ENCODE measurements at places on chromosomes 5 and 9.

GRCh38 chr5:43560128-43560527 is 3.3 kb upstream of the PAIP1 start:
- DNase-seq = no peak

GRCh38 chr5:130985776-130986175 is 179.3 kb downstream of the HINT1 start:
- no peak for DNase-seq

- no peak for DNase-seq
Measured at GRCh38 chr5:157324237-157324636, 58.3 kb downstream of the CYFIP2 start.

DNA sequence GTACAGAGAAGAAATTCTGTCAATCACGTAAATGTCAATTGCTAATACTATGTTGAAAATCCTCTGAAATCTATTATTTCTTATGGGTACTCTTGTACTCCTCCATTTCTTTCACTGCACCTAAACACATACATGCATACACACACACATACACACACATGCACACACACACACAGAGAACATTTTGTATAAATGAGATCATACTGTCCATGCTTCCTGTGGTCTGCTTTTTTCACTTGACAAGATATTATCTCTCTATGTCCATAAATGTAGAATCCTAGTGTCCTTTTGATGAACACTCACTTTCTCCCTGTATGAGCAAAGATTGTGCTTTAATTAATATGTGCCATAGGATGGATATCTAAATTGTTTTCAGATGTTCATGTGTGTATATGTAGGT is 32.7 kb upstream of the TLR4 start:
- DNase-seq = no peak

DNA sequence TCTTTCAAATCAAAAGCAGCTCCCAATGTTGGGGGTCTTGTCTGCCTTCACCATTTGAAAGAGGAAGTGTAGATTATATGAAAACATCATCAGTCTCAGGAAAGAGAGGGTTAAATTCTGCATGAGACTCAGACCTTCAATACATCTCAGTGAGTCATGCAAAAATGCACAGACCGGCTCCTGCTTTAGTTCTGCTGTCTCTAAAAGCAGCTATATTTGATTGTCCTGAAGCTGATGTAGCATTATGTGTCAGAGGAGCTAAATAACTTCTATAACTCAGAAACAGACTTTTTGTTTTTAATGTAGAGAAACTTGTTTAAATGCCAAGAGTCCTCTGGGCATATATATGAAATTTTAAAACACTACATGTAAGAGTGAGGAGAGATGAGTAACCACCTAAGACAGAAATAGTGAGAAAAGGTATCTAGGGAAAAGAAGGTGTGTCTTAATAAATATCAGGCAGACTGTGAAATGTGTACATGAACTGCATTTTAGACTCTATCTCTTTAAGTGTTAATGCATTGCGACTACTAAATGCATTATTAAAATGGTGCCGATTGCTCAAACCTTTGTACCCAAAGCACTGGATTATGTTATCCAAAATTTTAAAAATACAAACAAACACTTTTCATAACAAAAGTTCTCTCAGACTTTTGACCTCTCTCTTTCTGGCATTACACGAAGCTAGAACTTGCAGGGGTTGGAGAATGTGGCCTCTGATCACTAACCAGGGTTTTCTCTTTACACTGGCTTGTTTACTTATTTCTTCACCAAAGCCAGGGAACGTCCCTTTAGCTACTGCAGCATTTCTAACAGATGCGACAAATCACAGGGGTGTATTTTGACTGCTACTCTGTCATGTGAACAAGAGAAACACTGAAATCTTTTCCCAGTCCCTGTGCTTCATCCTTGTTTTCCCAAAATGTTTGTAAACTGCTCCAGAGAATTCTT is 302.3 kb downstream of the ARL15 start:
- DNase-seq = no peak

DNA sequence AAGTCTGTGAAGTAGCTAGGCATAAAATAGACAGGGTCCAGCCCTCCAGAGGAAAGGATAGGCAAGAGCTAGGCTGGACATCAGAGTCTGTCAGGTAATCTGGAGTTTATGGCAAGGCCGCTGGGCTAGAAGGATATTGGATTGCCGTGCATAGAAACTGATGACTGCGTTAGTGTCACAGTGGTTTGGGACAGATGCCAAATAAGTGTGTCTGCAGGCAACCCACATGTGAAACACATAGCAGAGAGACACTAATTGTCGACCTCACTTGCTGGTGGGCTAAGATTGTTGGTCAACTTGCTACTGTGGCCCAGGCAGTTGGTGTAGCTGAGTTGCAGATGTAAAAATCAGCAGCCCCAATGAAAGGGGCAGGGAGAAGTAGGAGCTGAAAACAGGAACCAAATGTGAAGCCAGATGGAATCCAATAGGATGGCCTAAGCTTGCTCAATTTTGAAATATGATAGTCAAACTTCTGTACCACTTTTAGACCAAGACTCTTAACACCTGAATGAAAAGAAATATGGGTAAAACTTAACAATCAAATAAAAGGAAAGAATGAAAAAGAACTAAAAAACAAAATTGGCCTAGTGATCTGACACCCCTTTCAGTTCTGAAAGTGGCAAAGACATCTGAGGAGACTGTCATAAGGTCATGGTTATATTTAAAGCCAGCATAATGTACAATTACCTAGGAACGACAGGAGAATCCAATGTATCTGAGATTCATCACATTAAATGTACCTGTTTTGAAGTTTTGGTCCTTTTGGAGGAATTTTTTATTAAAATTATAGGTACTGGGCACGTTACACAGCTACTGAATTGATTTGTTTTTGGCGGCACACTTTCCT is 243.3 kb upstream of the ACTBL2 start:
- DNase-seq = no peak

GRCh38 chr5:30908356-30908755 is 285.1 kb upstream of the CDH6 start:
- DNase-seq = no peak

DNA sequence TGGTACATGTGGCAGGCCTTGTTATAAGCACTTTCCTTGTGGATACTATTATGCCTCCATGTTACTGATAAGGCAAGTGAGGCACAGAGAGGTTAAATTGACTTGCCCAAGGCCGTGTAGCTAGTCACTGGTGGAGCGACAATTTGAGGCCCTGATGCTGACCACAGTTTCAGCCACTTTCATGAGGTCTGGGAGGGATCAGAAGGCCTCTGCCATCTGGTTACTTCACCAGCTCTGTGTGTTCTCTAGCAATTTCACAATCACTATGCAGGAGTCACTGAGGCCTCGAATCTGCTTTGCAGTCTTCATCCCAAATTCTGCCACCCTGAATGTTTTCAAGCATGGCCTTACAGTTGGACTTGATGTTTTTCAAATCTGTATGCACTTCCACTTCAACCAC is 9.1 kb downstream of the LRRC70 start:
- DNase-seq = no peak

DNA sequence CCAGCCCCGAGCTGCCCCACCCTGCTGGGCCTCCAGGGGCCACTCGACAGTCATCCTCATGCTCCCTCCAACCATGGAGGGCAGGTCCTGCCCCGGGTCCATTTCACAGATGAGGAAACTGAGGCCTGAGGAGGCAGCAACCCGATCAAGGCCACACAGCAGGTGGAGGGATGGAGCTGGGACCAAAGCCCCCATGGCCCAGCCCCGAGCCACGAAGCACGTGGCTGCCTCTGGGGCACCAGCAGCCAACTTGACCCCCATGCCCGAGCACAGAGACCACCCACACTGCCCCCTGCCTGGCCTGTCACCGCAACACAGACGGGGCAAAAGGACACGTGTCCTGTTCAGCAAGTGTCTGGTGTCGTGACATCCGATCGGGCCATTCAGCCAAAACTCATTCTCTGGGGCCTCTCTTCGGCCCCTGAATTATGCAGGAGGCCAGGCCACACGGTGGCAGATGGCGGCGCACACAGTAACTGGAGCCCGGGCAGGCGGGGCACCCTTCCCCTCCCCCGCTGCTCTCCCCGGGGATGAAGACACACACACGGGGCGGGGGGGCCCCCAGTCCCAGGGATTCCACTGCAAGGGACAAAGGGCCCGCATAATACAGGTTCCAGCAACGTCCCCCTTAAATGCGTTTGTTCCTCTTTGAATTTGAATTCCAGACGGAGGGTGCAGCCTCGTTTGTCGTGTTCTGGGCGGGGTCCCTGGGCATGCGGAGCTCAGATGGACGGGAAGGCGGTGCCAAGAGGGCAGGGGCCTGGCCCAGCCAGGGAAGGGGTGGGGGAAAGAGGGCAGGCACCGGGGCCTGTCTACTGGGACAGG is 29.4 kb upstream of the TMEM250 start:
- no peak for DNase-seq

GRCh38 chr5:67992923-67993322 is 222.6 kb upstream of the PIK3R1 start:
- no peak for DNase-seq

- DNase-seq = no peak
Measured at GRCh38 chr5:157390551-157391297, 69.3 kb upstream of the NIPAL4 start.

DNA sequence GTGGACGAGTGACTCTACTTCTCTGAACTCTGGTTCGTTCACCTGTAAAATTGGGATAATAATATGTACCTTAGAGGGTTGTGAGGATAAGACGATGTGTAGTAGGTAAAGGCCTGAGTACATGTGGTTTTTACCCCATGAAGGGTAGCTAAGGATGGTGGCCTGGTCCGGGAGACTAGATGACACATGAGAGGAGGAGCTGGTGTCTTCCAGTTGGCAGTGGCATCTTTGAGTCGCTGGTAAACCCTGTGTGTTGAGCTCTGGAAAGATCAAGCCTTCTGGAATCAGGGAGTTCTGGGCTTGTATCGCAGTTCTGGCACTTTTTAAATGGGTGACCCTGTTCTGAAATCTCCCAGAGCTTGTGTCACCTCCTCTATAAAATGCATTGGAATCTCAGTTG is 166.4 kb upstream of the ZNF618 start:
- no peak for DNase-seq

DNA sequence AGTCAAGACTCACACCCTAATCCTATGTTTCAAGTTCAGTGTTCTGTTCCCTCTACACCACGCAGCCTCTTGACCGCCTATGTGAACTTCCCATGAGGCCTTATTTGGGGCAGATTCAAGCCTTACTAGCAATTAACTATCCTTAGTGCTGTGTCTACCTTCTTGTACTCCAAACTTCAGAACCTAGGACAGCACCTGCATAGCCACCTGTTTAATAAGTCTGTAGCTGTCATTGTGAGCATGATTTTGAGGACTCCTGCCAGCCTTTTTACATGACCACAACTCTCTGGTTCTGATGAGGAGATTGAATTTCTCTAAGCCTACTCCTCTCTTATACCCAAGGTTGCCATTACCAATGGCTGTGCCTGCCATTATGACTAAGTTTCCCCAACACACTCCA is 50.8 kb upstream of the PCSK1 start:
- no peak for DNase-seq

GRCh38 chr9:109164042-109164441 is 3.0 kb downstream of the FRRS1L start:
- DNase-seq = no peak

DNA sequence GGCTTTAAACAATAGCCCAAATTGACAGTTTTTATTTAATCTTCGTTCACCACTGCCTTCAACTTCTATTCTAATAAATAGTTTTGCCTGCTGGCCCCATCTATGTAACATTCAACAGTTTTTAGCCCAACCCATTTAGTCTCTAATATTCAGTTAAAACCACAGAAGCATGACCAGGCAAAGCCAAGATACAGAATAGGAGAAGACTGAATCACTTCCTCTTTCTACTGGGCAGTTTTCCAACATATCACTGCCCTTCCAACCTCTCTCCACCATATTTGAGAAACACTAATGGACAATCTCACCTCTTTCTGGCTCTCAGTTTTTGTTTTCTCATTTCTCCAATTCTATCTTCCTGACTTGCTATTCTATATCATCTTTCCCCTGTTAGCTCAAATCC is 352.9 kb downstream of the DNAH5 start:
- DNase-seq = no peak

GRCh38 chr5:116494784-116495450 is 79.7 kb downstream of the SEMA6A start:
- DNase-seq = no peak

- DNase-seq = no peak
Measured at GRCh38 chr9:99628849-99629620, 192.7 kb upstream of the NR4A3 start.

- no peak for DNase-seq
Measured at GRCh38 chr9:98977813-98978212, 34.1 kb downstream of the COL15A1 start.

DNA sequence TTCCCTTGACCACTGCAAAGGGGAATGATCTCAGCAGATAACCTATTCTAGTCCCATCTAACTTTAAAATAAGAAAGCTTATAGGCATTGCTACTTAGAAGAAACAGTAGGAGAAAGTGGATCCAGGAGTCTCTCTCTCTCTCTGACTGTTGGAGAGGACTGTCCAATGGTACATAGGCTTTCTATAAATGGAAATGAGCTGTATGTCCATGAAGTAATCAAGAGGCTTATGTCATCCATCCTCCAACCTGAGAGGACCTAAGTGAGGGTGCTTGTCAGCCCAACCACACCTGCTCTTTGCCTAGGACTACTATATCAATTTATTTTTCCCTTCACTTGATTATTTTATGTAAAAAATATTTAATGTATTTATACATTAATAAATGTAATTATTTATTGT is 172.3 kb downstream of the PAPPA start:
- no peak for DNase-seq

DNA sequence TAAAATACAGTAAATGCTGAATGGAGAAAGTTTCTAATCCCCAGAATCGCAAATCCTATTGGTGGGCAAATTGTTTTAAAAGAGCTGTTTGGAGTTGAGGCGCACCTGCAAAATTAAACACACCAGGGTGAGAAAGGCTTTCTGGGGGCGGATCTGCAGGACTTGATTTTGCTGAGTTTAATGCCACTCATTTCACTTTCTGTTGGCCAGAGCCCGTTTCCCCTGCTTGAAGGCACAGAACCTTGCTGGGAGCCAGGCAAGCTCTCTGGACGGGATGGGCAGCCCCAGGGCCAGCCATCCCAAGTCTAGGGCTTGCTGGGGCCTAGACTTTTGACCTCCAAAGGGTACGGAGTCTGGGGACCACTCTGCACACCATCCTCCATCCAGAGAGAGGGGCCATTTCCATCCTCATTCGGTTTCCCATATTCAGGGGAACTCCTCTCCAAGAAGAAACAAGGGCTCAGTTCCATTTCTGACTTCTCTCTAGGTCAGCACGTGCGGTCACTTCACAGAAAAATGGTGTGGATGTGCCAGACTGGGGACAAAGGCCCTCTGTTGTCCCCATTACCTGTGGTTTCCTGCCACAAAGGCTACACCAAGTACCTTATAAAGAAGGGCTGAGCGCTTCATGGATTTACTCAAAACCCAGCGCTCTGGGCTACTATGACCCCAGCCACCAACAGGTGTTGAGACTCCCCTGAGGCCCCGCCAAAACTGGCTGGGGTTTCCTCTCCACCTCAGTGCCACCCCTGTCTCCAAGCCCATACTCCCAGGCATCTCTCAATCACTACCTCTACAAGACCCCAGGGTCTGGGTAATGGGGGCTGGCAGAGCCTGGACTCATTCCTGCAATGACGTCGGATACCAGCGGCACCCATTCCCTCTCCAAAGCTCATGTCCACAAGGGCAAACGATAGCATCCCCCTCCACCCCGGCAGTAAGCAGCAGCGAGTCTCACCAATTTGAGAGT is 170.0 kb downstream of the AUH start:
- DNase-seq = no peak

All from CD8-positive, alpha-beta memory T cell (primary cell).